SW480 (cell line): ENCODE measurements at places on chromosomes 5 and 9.

DNA sequence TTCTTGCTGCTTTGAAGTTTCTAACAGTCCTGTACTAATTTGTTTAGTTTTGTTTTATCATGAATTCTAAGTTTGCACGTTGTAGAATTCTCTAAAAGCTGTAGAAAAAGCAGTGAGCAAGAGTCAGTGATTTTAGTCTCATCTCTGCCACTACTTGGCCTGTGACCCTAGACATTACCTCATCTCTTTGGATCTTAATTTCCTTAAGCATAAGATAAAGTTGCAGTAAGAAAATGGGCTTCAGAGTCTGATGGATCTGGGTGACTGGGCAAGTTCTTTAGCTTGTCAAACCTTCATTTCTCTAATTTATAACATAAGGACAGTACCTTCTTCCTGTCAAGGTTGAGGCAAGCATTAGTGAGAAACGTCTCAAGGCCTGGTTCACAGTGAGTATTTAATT lies 247.9 kb downstream of the DMRT2 start:
- no peak for DNase-seq

GRCh38 chr9:108297073-108297472 lies 558.7 kb downstream of the ACTL7B start:
- DNase-seq, result no peak

DNA sequence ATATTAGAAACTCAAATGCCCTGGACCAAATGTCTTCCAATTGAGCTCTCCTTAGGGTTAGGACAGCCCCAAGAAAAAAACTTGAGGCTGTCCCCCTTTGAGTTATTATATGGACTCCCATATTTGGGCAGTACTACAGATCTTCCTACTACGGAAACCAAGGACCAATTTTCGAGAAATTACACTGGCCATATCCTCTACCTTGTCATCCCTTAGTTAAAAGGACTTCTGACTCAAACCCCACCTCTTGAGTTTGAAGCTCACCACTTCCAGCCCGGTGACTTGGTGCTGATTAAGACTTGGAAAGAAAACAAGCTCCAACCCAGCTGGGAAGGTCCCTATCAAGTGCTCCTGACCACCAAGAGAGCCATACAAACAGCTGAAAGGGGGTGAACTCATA lies 497.0 kb upstream of the GRAMD2B start:
- no peak for DNase-seq

- DNase-seq, result no peak
Measured at GRCh38 chr9:87770616-87771315, 44.8 kb downstream of the CTSL start.

- no peak for DNase-seq
Measured at GRCh38 chr5:176739461-176740051, 70.8 kb upstream of the UNC5A start.

DNA sequence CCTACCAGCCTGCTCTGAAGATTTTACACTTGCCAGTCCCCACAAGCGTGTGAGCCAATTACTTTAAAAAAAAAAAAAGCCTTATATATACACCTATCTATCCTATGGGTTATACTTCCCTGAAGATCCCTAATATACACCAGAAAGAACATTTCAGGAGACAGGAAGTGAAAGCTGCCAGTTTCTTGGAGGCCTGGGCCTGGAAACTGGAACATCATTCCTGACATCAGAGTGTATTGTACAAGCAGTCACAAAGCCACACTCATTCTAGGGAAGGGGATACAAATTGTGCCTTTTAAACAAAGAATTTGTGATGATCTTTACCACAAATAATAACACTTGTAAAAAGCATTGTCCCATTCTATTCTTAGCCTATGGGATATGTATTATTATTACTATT lies 98.3 kb upstream of the FBN2 start:
- no peak for DNase-seq

DNA sequence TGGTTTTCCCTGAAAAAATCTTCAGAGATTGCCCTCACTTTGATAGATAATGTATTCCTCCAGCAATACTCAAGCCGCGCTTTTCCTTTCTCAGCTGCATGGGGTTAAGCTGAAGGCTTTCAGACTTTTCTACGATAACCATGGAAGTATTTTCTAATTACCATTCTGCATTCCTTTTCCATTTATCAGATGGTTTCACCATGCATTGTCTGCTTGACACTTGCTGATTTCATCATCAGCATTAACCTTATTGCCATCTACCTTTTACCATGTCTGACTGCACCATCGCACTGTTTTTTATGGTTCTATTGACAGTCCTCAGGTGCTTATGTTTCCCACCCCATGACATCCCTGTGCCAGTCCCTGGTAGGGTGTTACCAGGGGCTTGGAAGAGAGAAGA lies 91.6 kb downstream of the DMAC1 start:
- DNase-seq, result no peak
